ENCODE measurements at places on chromosomes 5 and 9. TPM values are rescaled to one million over a fixed set of nuclear protein-coding genes. Genes with fewer than 3 reads are reported as not detected.

RALGPS1 gene
- total RNA-seq: 1.6 TPM

AOPEP gene
- 151 TPM for total RNA-seq

- no peak for DNase-seq
These were observed 7.9 kb upstream of the FOXE1 start for GRCh38 chr9:97845130-97845529.

- no peak for DNase-seq
These were observed 351.4 kb downstream of the SEMA5A start for GRCh38 chr5:9194509-9194908.

DNA sequence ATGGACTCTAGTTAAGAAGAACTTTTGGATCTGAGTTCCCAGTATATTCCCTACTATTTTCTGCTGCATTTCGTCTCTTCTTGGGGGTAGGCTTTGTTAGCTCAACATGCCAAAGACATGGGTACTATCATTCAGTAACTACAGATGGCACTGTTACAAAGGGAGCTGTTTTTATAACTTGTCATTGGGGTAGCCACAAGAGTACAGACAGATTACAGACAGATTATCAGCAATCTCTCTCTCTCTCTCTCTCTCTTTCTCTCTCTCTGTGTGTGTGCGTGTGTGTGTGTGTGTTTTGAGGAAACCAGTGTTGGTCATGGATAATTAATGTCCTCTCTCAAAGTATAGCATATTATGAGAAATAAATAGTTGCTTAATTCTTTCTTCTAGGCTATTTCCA, 116.1 kb downstream of the WDR70 start:
- peak; percentile 49 for DNase-seq

ZBED3 gene
- 2.6 TPM for total RNA-seq

DNA sequence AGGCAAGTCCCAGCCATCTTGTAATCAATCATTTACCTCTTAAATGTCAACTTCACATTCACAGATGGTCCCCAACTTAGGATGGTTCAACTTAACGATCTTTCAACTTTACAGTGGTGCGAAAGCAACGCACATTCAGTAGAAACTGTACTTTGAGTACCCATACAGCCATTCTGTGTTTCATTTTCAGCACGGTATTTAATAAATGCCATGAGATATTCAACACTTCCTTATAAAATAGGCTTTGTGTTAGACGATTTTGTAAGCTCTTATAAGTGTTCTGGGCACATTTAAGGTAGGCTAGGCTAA, 47.1 kb upstream of the ANGPTL2 start:
- DNase-seq: no peak

RORB gene
- total RNA-seq: 5.6 TPM

- no peak for DNase-seq
These were observed 281.5 kb downstream of the GABRB2 start for GRCh38 chr5:161265006-161265405.

NME5 gene
- total RNA-seq: 1.3 TPM

SNX24 gene
- total RNA-seq: 29.8 TPM

- DNase-seq: no peak
These were observed 64.7 kb downstream of the TLR4 start for GRCh38 chr9:117768750-117769395.

ADAMTS12 gene
- 54.8 TPM for total RNA-seq

GRCh38 chr9:98974994-98975712, 31.4 kb downstream of the COL15A1 start:
- DNase-seq: peak; percentile 77
